ENCODE measurements at places on chromosomes 2 and 18.

DNA sequence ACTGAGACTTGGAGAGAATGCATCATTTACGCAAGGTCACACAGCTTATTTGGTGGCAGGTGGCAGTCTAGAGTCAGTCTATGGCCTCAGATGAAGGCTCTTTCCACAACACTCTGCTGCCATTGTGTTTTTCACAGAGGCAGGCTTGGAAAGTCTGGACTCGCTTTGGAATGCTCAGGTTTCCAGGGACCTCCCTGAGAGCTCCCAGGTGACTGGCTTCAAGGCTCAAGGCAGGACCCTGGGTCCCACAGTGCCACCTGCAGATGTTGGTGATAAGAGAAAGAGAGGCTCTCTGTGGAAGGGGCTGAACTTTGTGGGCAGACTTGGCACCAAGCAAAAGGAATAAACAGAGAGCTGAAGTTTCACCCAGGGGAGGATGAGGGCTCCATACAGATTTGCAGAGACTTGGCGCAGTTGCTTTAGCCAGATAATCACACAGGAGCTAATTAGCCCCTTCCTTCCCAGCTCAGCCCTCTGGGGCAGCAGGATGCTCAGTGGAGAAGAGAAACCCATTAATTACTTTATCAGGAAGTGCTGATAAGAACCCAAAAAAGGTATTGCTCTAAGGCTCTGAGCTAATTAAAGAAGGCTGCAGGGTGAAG lies 103.5 kb downstream of the LBH start:
- peak; percentile 19 for DNase-seq

DNA sequence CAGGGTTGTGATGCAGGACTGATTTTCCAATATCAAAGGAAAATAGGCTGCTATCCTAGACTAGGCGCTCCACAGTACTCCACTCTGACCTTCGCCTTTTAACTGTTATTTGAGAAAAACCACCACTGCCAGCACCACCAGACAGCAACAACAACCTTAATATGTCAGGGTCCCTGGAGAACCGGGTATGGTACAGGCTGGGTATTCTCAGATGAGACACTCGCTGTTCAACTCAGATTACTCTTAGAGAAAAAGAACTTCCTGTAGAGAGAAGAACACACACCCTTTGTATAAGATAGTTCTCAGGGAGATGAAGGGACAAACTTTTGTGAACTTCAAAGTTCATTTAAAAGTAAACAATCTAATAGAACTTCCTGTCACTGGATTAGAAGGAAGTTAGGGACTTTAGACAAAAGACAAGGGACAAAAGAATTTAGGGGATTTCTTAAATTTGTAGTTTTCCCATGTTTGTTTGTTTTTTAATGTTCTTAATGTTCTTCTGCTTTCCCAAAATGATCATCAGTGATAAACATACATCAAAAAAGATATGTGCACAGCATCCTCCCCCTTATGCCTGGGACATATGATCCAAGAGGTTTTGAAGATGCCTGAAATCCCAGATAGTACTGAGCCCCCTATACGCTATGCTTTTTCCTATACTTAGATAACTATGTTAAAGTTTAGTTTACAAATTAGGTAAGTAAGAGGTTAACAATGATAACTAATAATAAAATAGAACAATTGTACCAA lies 41.3 kb upstream of the PPP1R1C start:
- no peak for DNase-seq

GRCh38 chr2:241690202-241690717 lies 3.6 kb upstream of the DTYMK start:
- DNase-seq: no peak

GRCh38 chr2:15730545-15731212 lies 139.0 kb downstream of the DDX1 start:
- no peak for DNase-seq

- no peak for DNase-seq
These were observed 135.0 kb downstream of the SP3 start for GRCh38 chr2:173830170-173830569.

- DNase-seq: no peak
These were observed 96.5 kb downstream of the CYP26B1 start for GRCh38 chr2:72051204-72051603.

GRCh38 chr18:217532-218336 lies 50.1 kb downstream of the THOC1 start:
- no peak for DNase-seq

- no peak for DNase-seq
These were observed 70.5 kb upstream of the TTC39C start for GRCh38 chr18:23943903-23944624.

DNA sequence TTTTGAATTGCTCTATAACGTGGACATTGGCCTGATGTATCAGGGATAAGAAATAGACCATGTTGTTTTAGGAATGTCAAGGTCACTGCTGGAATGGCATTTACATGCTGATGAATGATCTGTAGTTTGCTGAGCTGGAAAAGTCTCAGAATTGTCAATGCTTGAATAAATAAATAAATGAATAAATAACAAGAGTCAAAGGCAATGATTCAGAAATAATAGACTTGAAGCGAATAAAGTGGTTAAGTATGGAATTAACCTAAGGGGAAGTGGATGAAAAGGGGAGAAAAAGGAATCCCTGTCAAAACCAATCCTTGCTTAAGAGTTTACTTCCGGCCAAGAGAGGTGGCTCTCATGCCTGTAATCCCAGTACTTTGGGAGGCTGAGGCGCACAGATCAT lies 1620.0 kb downstream of the SUCLG1 start:
- no peak for DNase-seq

DNA sequence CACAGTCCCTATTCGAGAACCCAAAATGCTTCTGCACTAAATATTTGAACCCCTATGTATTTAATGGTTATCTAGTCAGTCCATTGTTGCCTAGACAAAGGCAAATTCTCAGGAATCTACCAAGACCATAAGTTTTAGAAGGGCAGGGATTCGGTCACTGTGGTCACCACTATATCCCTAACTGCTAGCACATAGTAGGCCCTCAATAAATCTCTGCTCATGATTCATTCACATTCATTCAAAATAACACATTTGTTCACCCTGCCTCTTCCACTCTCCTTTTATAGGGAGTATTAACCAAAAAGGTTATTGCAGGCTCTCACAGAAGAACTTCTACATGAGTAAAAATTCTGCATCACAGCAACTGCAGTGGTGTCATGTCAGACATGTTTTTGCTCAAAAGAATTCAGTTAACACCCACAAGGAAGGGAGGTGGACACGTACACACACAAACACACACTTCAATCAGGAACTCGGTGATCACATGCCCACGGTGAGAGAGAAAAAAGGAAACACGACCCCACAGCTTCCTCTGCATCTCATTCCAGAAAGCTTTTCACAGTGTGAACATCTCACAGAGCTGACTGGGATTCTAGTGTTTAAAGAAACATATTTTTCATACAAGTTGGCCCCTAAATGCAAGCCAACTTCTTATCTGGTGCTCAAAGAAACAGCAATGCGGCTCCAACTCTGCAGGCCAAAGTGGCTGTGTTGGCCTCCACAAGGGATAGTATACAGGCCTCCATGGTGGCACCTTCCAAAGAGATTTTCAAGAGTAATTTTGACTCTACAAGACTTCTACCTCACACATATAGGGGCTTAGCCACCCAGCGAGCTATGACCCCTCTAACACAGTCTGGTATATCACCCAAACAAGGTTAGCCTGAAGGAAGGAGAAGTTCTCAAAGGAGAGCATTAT lies 98.0 kb downstream of the ANKRD44 start:
- peak; percentile 52 for DNase-seq

- DNase-seq: no peak
These were observed 264.3 kb downstream of the PTGR3 start for GRCh38 chr18:74944676-74945075.

- no peak for DNase-seq
These were observed 30.9 kb downstream of the OSBPL6 start for GRCh38 chr2:178225006-178225805.

GRCh38 chr2:231370749-231371429 lies 24.6 kb upstream of the B3GNT7 start:
- DNase-seq: no peak

GRCh38 chr2:3712831-3713503 lies 9.6 kb downstream of the DCDC2C start:
- DNase-seq: no peak

DNA sequence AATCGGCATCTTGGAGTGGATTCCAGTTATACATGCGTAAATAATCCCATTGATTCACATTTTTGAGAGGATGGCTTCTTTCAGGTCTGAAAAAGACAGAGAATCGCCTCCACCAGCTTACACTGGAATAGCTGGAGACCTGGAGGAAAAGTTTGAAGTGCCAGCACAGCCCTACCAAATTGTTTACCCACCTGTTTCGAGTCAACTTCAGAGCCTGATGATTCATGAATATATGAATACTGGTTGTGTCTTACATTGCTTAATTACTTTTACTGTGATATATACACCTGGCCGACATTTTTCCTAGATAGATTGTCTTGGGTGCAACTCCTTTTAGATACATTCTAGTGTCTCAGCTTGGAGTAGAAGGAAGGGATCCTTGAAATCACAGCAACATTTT lies 335 bp upstream of the NCKAP5 start:
- no peak for DNase-seq

DNA sequence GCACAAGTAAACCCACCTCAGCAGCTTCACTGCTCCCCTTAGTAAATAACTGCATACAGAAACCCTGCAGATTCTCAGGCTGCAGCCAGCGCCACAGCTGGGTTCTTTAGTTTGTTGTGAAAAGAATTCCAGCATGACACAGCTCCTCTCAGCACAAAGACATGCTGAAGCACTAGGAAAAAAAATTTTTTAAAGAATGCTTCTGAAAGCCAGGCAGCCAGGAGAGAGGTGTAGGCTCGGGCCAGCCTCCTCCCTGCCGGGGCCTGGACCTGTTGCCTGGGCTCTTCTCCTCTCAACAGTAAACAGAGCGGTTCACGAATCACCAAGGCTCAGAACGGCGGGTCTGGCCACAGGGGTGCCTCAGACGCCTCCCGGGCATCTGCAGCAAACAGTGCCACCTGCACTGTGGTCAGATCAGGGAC lies 95.7 kb upstream of the POU3F3 start:
- no peak for DNase-seq

- DNase-seq: peak; percentile 22
These were observed 76.0 kb downstream of the TGIF1 start for GRCh38 chr18:3525870-3526420.

GRCh38 chr2:201233192-201233811 lies 27.0 kb upstream of the CASP8 start:
- peak; percentile 72 for DNase-seq

DNA sequence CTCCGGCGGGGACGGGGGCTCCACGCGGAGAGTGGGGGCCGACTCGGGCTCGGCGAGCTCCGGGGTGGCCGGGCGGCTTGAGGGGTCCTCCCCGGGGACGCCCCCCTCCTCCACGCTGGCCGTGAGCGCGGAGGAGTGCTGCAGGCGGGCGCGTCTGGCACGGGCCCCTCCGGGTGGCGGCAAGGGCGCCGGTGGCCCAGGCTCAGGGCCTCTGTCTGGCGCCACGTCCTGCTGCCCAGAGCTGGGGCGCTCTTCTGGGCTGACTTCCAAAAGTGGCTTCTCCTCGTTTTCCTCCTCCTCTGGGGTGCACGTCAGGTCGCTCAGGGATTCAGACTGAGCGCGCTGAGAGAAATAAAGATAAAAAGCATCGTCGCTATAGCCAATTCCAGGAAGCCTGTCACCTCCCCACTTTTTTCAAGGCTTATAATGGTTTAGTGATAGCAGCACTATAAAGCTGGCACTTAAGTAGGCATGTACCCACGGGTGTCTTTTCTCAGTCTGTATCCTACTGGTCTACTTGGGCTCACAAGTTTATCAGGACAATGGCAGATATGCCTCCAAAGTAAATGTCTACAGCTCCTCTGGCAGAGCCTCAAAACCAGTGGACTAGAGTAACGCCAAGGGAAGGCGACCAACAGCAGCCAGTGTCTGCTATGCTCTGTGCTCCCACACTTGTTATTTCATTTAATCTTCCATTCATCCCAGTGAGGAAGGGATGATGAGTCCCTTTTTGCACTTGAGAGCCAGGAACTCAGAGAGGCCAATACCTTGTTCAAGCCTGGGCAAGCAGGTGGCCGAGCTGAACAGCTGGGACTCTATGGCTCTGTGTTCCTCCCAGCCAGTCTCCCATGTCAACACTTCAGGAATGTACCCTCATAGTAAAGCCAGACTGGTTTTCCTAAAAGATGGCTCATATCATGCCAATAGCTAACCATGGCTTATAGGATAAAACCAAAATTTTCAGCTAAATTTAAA lies 92.6 kb upstream of the MGAT4A start:
- DNase-seq: peak; percentile 17

- DNase-seq: no peak
These were observed 34.6 kb upstream of the IMPA2 start for GRCh38 chr18:11946756-11947155.

DNA sequence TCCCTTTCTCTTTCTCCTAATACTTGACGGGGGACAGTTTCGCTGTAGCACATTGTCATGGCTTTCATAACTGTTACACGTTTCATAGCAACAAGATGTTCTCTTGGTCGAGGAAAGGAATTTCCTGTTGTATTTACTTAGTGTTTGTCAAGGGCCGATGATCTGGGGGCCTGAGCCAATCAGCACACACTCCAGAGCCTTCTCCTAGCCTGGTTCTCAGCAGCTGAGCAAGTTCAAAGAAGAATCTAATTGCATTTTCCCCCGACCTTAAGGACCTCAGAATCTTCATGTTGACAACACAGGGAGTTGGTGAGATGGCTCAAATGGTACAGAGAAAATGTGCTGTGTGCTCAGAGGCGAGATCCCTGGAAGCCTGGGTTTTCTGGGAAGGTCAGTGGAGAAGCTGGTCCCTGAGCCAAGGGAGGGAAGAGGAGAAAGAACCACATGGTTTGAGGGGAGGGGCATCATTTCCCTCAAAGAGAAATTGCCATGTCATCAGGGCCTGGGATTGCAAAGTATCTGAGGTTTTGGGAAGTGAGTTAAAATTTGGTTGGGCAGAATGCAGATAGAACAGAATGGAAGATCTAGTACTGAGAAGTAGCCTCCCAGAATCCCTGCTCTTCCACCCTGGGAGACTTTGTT lies 76.9 kb upstream of the AGAP1 start:
- DNase-seq: no peak

DNA sequence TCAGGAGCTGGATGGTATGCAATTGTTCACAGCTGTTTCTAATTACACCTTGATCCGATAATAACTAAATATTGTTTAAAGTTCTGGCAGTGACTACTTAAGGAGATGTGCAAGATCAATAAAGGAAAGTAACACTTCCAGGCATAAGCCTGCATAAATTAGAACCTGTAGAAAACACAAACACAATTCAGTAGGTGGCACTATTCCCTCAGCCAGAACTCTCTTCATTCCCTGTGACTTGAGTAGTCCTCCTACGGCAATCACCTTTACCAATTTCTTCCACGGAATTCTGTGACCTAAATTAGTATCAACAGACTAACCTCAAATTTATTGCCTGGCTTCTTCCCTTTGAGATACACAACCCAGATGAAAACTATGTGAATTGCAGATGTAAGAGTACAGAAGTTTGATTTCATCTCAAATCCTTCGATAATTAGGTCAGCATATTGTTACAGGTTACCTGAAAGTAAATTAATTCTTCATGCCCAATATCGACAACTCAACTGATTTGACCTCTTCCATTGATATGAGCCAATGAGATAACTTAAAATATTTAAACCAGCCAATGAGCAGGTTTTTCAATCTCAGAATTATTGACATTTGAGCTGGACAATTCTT lies 137.8 kb downstream of the PID1 start:
- DNase-seq: no peak
